ENCODE measurements at places on chromosomes 11 and 22.

DNA sequence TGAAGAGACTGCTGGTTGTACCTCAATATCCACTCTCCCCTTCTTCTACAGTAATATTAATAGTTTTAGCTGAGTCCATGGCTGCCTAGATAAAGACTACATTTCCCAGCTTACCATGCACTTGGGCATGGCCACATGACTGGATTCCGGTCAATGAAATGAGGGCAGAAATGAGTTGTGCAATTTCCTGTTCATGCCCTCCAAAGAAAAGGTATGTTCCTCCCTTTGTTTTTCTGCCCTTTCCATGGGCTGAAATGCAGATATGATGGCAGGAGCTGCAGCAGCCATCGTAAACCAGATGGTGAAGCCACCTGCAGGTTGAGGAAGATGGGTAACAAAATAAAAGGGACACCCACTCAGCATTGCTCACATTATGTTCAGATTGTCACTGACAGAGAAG, 15.3 kb upstream of the ELFN2 start:
- no peak for DNase-seq

GRCh38 chr11:12086271-12087074, 23.9 kb upstream of the MICAL2 start:
- DNase-seq: peak; percentile 86

DNA sequence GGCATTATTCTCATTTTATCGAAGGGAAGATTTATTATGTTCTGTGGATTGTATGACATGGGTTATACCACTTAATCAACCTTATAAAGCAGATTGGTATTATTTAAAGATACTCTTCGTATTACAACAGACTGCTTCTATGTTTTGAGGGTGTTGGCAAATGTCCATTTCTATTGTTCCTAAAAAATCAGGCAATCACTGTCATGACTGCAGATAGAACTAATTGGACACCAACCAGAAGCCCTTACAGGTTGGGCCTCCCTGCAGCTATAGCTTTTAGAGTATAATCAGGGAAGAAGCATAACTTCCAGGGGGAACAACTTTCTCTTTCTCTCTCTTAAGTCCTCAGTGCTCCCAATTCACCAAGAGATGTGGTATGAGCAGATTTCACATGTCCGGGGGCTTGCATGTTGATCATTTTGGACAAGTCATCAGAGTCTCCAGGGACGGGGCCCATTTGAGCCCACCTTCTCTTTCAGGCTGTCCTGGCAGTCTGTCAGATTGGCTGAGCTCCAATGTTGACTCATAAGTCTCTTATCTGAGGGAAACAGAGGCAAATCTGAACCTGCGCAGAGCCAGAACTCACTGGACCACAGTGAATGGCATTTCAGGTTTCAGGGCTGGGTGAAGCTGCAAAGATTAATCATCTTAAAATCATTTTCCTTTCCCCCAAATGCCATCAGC, 264.0 kb upstream of the CCDC90B start:
- DNase-seq: no peak

DNA sequence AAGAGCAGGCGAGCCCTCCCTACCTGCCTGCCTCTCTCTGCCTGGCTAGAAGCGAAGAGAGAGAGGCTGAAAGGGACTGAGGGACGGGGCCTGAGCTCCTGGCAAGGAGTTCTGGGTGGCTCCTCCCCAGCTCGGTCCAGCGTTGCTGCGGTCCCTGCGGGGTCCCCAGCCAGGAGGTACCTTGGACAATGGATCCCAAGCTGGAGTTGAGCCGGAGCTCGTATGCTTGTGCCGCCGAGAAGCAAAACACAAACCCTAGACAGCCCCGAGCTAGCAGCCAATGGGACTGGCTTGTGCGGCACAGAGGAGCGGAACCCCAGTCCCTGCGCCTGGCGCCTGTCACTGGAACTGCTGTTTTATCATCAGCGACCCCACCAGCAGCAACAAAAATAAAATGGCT, 18.3 kb downstream of the SLC25A18 start:
- no peak for DNase-seq

DNA sequence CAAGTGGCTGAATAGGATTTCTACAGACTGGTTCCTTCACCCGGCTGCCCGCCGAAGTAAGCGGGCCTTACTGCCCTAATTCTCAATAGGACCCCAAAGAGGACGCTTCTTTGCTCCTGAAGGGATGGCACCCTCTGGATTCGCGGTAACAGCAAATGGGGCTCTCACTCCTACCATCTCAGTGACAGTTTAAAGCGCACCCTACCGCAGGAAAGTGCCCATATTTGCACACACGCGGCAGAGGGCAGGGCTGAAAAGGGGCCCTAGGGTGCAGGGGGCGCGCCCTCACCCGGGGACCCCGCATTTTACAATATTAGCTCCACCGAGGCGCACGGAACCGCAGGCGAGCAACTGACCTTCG, 985 bp upstream of the UPB1 start:
- no peak for DNase-seq

GRCh38 chr11:33375688-33376311, 118.6 kb downstream of the HIPK3 start:
- DNase-seq: no peak

GRCh38 chr11:96906476-96906875, 516.7 kb downstream of the JRKL start:
- DNase-seq: no peak

DNA sequence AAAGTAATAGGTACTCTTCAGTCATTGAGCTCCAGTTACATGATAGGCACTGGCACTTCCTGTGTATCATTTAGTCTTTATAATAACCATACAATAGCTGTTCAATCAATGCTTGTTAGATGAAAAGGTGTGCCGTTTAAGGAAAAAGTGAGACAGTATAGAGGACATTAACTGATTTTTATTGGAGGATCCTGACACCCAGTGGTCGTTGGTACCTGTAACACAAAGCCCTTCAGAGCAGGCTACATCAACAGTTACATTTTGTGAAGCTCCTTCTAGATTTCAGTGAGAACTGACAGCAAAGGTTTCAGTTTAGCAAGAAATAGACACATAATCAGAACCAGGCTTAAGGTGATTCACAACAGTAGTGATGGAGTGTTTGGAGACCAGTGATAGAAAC, 44.2 kb downstream of the CCDC81 start:
- no peak for DNase-seq

DNA sequence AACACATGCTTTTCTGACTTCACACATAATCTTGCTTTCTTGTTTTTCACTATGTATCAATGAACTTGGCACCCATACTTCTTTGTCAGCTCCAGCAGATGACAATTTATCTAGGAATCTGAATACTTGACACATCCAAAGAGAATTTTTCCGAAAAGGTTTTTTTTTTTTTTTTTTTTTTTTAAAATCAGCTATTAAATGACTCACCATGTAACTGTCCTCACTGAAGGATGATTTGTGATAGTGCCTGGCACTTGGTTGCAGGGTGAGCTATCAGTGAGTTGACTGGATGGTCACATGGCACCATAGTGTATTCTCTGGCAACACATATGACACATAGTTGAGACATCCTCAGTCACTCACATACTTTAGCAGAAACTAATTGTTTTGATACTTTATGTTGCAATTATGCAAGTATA, 133.4 kb upstream of the E2F8 start:
- peak; percentile 18 for DNase-seq

DNA sequence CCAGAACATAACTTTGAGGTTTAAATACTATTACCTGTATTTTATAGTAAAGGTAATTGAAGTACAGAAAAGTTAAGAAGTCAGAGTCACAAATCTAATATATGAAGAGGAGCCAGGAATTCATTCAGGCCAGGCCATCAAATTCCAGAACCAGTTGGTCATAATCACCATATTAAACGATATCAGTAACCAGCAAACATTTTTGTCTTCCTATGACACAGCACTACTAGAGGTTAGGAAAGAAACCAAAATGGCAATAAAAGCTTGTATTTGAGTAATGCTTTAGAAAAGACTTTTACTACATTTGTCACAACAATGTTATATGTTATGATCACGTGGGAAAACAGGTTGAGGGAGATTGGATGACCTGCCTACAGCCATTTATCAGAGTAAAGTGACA, 62.2 kb downstream of the DKK3 start:
- DNase-seq: peak; percentile 4

- no peak for DNase-seq
These were observed 1.1 kb upstream of the CNTN5 start for GRCh38 chr11:99019696-99020095.

- DNase-seq: no peak
These were observed 2.5 kb downstream of the USP2 start for GRCh38 chr11:119378851-119379465.

DNA sequence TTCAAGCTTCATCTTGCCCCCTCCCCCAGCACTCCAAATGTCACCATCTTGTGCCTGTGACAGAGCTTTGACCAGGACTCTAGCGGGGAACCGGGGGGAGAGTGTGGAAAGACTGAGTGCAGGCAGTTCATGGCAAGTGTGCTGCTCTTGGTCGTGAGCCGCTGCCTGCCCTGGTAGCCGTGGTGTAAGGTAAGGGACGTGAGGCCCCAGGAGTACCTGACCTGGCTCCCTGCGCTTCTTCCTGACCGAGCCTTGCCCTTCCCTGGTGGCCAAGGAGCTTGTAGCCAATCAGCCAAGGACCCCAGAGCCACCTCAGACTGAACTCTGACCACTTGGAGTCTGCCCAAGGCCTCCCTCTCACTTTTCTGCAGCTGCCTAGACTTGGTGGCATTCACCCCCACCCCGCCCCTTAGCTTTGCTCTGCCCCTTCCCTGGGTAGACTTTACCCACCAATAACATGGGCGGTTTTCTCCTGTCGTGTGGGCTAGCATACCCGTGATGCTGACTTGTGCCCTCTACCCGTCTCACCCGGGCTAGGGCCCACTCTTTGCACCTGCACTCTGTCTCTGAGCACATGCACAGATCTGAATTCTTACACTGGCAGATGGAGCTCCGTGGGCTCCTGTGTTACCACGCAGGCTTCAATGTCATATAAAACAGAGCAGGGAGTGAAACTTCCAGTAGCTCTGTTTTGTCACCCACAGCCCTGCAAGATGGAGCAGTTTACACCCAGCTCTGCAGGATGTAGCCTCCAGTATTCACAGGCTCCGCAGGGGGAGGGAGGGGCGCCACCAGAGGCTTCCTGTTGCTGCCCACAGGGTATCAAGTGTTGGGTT, 1.5 kb downstream of the DGKZ start:
- DNase-seq: no peak

- DNase-seq: peak; percentile 49
These were observed 422.4 kb downstream of the TENM4 start for GRCh38 chr11:79018371-79018849.

GRCh38 chr11:77815459-77815858, 5.1 kb downstream of the RSF1 start:
- no peak for DNase-seq

DNA sequence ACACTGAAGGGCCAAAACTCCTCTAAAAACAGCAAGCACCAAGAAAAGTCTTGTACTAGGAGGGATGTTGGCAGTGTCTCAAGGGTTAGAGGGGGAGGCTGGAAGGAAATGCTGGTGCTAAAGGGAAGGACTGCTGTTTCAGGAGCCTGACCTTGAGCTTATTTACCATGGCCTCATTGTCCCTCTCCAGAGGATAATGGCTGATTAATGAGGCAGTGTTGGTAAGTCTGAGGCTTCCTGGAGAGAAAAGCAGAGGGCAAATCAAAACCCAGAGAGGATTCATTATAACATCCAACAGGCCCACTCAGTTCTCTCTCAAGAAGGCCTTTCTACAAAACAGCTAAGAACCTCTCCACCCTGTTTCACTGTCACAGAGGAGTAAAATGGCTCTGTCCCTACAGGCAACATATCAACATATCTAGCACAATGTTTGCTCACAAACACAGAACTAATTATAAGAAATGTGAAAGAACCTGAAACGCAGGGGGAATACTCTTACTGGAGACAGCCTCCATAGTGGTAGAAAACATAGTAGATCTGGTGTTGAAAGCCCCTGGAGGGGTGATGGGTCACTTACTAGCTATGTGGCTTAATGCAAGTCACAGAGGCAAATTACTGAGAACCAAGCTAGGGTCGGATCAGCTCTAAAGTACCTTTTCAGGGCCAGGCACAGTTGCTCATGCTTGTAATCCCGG, 31.4 kb downstream of the NUMA1 start:
- no peak for DNase-seq

GRCh38 chr11:33040862-33041453, 1.6 kb downstream of the TCP11L1 start:
- no peak for DNase-seq

- no peak for DNase-seq
These were observed 1402.6 kb upstream of the TENM4 start for GRCh38 chr11:80843266-80843974.

- DNase-seq: no peak
These were observed 17.0 kb downstream of the DTX4 start for GRCh38 chr11:59188954-59189353.

DNA sequence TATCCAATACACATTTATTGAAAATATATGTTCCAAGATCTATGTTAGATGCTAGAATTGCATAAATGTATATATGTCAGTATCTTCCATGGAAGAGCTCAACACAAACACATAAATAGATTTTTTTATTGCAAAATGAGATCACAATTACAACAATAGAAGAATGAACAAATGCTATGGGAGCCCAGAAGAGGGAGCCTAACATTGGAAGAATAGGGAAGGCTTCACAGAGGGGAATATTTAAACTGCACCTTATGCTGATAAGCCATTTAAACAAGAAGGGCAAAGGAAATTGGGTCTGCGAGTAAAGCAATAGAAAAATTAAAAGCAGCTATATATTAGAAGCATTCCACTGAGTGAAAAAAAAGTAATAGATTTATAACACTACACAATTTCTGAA, 96.1 kb upstream of the LRRC55 start:
- DNase-seq: no peak

GRCh38 chr11:70429724-70430521, 31.6 kb downstream of the CTTN start:
- DNase-seq: no peak

DNA sequence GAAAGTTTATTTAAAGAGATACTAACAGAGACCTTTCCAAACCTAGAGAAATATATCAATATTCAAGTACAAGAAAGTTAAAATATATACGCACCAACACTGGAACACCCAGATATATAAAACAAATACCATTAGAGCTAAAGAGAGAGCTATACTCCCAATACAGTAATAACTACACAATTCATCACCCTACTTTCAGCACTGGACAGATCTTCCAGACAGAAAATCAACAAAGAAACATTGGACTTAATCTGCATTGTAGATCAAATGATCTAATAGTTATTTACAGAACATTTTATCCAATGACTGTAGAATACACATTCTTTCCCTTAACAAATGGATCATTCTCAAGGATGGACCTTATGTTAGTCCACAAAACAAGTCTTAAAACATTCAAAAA, 311.9 kb downstream of the METTL15 start:
- no peak for DNase-seq

- DNase-seq: no peak
These were observed 1.8 kb downstream of the FLI1 start for GRCh38 chr11:128695539-128696221.

DNA sequence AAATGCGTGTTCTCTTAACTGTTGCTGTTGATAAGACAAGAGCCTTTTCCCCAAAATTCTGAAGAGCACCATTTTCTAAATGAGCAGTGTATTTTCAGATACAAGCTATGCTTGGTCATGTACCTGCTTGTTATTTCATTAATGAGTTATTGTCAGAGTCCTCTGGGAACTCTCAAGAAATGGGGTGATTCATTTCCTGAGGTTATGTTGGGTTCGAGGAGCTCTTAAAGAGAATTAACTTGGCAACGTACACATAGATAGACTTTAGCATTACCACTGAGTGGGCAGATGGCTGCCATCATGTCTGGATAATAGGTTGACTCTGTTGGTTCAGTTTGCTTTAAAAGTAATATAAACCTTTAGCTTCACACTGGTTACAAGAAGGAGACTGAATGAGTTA, 87.9 kb upstream of the SORL1-AS1 start:
- DNase-seq: no peak

- DNase-seq: no peak
These were observed 29.3 kb downstream of the OSBPL5 start for GRCh38 chr11:3135481-3136440.

- DNase-seq: no peak
These were observed 17.4 kb downstream of the DRD2 start for GRCh38 chr11:113457784-113458183.
